ENCODE measurements at places on chromosomes 16 and 17.

DNA sequence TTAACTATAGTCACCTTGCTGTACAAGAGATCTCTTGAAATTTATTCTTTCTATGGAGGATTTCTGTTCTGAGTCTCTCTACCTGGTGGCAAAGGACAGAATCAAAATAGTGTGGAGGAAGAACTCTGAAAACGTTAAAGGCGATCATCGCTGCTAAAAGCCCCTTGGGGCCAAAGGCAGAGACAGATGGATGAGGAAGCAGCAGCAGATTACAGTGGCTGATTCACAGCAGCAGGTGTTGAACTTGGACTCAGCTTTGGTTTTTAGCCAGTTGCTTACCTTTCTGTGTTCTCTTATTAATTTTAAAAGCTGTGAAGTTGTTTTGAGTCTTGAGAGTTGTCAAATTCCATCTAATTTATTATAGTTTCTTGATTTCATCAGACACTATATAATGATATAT is 956.1 kb upstream of the GOT2 start:
- no peak for DNase-seq

GRCh38 chr16:19963301-19963700 is 78.7 kb upstream of the GPRC5B start:
- peak; percentile 64 for DNase-seq

- no peak for DNase-seq
These were observed 42.1 kb upstream of the BHLHA9 start for GRCh38 chr17:1227917-1228780.

GRCh38 chr17:65742403-65743307 is 181.2 kb upstream of the AXIN2 start:
- DNase-seq: no peak

GRCh38 chr16:24520983-24521382 is 18.4 kb upstream of the RBBP6 start:
- no peak for DNase-seq

DNA sequence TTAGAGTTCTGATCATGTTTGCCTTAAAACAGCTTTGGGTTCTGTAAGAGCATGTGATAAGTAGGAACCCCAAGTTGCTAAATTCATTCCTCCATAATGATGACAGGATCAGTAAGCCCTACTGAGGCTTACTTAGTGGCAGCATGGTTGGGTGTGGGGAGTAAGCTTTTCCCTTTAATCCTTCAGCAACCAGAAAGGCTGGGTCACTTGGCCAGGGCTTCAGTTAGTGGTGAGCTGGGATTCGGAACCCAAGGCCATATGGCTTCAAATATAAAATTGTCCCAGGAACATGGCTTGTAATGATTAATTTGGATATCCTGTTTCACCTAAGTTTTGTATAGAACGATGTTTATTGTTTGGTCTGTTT is 850 bp downstream of the GINS3 start:
- no peak for DNase-seq

- DNase-seq: no peak
These were observed 184.0 kb upstream of the GSE1 start for GRCh38 chr16:85428899-85429775.

- DNase-seq: no peak
These were observed 17.3 kb upstream of the SPN start for GRCh38 chr16:29645694-29646187.

DNA sequence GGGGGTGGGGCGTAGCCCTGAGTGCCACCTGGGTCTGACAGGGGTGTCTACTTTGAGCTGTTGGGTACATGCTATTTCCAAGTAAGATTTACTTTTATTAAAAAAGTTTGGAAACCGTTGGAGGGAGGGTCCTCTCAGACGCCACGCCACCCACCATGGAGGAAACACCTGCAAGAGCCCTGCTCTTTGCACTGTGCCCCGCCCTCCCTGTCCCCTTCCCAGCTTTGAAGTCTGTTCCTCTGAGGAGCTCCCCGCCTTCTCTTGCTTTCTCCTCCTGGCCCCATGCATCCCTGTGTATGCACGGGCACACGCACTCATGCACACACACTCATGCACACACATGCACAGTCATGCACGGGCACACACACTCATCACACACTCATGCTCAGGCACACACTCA is 15.5 kb downstream of the ADGRG1 start:
- no peak for DNase-seq

GRCh38 chr16:11088831-11089230 is 144.5 kb downstream of the CLEC16A start:
- no peak for DNase-seq

GRCh38 chr17:58081646-58082340 is 1.4 kb upstream of the DYNLL2 start:
- DNase-seq: no peak

GRCh38 chr16:65634833-65635232 is 513.0 kb upstream of the CDH11 start:
- DNase-seq: no peak

- DNase-seq: no peak
These were observed 950 bp upstream of the MYO1C start for GRCh38 chr17:1493291-1493980.

- no peak for DNase-seq
These were observed 184.4 kb upstream of the CCL2 start for GRCh38 chr17:34070712-34071111.

DNA sequence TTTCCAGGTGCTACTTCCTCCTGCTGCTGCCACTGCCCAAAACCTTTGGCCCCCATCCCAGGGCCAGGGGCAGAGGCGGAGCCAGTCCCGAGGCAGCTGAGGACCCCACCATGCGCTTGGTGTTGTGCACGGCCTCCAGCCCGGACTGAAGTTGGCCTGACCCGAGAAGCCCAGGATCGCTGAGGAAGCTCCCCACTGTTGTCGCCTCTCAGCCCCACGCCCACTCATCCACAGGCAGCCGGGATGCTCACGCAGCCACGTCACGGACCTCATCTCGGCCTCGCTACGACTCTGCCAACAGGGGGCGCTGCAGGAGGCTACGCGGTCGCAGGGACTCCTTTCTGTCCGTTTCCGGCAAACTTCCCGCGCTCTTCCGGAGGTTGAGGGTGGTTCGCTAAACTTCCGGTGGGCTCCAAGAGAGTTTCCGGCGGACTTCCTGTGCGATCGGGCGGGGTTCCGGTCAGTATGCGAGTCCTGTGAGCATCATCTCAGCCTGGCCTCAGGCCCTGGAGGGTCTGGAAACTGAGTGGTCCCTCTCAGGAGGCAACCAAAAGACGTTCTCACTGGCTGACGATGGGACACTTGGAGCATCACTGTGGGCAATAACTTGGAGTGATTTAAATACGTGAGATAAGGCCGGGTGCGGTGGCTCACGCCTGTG is 12.4 kb downstream of the ZG16B start:
- DNase-seq: no peak

DNA sequence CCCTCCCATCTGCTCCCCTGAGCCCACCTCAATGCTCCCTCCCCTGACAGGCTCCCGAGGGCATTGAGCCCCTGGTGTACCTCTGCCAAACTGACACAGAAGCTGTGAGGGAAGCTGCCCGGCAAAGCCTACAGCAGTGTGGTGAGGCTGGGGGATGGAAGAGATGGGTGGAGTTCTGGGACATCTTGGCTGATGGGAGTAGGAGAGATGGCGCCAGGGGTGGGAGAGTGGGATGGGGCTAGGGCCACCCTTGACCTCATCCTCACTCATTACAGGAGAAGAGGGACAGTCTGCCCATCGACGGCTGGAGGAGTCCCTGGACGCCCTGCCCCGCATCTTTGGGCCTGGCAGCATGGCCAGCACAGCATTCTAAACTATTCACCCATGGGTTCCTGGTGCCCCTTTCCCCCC is 16.2 kb upstream of the CTCF start:
- no peak for DNase-seq

DNA sequence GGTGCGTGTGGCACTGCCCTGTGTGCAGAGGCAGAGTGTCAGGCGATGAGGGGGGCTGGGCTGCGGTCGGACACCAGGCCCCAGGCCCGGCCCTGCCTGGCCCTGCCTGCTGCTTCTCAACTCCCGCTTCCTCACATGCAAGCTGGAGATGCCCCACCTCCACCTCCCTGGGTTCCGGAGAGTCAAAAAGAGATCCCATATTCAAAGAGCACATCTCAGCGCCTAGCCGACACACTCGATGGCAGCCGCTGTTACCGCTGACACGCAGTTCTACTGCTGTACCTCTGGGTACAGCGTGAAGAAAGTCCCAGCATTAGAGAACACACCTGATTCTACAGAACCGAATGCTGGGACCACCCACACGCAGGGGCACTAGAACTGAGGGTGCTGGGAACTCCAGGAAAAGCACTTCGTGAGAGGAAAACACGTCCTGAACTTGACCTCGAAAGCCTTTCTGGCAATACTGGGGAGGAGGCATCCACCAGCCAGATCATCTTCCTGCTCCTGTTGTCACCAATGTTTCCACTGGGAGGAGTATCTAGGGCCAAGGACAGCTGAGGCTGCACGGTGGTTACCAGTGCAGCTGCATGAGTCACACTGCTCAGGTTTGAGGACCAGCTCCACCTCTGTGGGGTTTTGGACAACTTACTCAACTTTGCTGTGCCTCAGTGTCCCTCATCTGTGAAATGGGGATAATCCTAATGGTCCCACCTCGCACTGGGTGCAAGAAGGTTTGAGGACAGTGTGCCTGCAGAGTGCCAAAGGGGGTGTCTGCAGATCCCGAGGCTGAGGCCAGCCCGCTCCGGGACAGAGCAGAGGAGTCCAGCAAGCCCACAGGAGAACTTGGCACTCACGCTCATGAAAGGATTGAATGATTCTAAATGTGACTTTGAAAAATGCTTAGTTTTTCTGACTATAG is 100.4 kb upstream of the DNAH17 start:
- no peak for DNase-seq

Measured in LNCaP clone FGC (cell line).